Activated CD8-positive, alpha-beta memory T cell treated with anti-CD3 and anti-CD28 coated beads for 48 hours (primary cell): ENCODE measurements at places on chromosomes 2 and 18.

DNA sequence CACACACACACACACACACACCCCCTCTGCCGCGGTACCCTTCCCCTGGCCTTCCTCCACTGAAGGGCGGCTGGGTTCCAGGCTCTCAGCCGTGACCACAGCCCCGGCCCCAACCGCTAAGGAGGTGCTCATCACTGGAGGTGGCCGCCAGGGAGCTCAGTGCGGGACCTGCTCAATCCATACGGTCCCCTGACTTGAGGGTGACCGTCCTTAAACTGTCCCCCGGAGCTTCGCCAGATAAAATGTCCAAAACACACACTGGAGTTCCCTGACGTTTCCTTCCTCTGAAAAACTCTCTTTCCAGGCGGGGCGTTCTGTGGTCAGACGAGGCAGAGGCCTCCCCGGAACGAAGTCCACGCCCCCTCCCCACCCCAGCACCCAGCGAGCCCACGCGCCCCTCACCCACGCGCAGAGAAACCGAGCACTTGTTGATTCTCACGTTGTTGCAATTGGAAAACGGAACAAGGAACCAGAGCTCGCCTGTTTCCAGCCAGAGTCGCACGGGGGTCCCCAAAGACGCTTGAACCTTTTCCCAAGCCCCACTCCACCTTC is 1.4 kb downstream of the MBP start:
- DNase-seq: no peak

DNA sequence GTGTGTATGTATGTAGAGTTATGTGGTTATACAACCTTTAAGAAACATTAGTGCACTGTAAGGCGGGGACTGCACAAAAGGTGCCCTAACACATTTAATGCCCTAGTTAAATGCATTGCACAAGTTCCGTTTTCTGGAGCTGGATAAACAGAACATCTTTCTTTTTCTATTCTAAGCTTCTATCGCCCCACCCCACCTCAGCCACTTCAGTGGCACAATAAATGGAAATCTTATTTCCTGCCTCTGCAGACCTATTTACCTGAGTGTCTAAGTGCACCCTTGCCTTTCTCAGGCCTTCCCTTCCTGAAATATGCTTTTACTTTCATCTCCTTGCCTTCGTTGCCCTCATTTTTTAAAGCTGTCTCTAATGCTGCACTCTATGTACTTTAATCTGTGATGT is 123.5 kb downstream of the TANC1 start:
- DNase-seq: no peak

- DNase-seq: no peak
Measured at GRCh38 chr2:172978063-172978383, 97.6 kb upstream of the MAP3K20 start.

DNA sequence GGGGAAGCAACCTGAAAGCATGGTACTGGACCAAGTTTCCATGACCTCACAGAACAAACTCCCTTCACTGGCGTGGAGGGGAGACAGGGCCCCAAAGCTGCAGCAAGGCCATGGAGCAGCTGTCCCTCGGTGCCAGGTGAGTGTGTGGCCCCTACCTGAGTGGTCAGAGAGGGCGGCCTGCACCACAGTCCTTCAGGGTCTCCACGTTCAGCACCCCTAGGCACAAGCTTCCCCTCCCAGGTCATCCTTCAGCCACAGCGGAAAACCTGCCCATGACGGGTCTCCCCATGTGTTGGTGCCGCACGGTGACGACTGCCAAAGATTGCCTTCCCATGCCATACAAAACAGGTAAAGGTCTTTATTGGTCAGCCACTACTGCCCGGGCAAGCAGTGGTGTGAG is 201.6 kb downstream of the MGAT5 start:
- DNase-seq: no peak

GRCh38 chr2:71216501-71216900 is 10.4 kb downstream of the PAIP2B start:
- DNase-seq: no peak

DNA sequence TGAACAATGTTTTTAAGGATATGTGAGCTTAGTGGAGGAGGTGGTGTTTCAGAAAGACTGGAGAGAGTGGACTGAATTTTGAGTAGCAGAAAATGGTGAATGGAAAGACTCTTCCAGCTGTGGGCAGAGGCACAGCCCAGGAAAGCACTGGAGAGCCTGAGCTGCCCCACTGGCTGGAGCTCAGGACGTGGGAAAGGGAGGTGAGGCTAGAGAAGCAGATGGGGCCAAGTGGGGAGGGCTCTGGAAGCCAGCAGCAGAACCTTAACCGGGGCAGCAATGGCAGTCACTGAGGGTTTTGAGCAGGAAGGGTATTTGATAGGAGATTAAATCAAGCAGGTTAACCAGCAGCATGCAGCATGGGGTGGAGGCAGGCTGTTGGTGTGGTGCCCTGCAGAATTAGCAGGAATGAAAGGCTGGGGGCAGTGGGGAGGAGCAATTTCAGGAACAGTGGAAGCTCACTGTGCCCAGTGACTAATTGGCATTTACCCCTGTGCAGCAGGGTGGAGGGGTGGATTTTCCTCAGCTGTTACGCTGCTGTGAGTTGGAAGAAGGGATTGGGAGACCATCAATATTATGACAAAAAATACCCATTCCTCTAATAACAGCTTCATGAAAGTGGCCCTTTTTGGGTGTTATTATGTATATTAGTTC is 136.2 kb downstream of the CERS6 start:
- no peak for DNase-seq

DNA sequence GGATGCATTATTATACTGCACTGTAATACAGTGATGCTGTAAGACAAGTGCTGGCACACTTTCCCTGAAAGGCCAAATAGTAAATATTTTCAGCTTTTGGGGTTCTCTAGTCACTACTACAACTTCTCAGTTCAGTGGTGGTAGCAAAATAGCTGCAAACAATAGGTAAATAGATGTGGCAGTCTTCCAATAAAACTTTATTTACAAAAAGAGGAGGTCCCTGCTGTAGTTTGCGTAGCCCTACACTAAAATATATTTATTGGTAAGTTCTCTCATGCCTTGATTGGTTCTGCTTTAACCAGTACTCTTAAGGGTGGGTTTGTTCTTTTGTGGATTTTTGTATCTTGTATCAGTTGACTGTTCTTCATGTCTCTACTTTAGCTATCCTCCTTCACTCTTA is 7.8 kb downstream of the GLS start:
- no peak for DNase-seq

DNA sequence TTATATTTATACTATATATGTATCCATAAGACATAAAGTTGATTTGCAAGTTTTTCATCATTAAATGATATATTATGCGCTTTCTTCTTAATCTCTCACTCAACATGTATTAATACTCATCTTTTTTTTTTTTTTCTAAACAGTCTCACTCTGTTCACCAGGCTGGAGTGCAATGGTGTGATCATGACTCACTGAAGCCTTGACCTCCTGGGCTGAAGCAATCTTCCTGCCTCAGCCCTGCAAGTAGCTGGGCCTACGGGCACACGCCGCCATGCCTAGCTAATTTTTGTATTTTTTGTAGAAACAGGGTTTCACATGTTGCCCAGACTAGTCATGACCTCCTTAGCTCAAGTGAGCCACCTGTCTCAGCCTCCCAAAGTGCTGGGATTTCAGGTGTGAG is 51.4 kb upstream of the MAP4K3 start:
- DNase-seq: no peak

GRCh38 chr2:130332271-130333073 is 10.2 kb upstream of the IMP4 start:
- peak; percentile 47 for DNase-seq

GRCh38 chr2:137181370-137181769 is 416.0 kb downstream of the THSD7B start:
- no peak for DNase-seq

DNA sequence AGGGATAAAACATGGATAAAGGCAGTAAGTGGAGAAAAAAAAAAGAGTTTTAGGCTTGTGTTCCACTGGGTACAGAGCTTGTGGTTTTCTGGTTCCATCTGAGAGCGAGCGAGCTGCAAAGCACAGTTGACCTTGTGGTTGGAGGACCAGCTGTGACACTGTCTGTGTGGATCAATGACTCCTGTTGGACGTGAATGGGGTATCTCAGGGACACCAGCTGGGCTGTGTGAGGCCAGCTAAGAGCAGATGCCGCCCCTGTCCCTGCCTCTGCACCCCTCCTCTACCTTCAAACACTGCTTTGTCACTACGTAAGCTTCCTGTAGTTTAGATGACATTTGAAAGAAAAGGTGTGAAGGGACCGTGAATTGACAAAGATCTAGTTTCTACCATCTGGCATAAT is 67.8 kb downstream of the QPCT start:
- no peak for DNase-seq

- no peak for DNase-seq
Measured at GRCh38 chr2:60379684-60380083, 173.8 kb downstream of the BCL11A start.

DNA sequence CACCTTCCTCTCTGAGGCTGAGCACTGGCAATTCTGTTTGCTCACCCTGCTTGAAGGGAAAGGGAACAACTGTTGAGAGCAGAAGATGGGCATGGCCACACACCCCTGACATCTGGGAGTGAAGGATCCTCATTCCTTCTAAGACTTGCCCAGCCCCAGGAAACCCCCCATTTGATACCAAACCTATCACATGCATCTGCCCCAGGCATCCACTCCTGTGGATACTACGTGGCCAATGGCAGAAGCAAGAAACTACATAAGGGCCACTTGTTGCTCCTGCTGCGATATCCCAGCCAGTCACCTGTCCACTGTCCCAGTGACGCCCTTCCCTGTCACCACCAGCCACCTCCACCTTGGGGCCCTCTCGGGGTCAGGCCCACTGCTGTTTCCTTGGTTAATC is 185.2 kb downstream of the SMAD2 start:
- no peak for DNase-seq

DNA sequence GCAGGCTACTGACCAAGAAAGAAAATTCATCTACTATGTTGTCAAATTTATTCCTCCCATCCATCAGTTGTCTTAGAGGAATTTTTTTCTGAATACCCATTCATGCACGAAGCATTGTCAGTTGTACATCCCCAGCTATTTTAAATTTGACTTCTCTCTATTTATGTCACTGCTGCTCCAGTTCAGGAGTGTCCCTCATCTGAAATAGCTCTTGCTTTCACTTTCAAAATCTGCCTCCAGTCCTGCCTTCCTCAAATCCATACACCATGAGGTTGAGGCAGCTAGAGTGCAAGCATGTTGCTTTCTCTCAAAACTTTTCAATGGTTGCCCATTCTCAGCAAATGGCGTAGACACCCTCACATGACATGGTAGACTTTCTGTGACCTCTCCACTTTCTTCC is 335.4 kb upstream of the CDH2 start:
- no peak for DNase-seq

DNA sequence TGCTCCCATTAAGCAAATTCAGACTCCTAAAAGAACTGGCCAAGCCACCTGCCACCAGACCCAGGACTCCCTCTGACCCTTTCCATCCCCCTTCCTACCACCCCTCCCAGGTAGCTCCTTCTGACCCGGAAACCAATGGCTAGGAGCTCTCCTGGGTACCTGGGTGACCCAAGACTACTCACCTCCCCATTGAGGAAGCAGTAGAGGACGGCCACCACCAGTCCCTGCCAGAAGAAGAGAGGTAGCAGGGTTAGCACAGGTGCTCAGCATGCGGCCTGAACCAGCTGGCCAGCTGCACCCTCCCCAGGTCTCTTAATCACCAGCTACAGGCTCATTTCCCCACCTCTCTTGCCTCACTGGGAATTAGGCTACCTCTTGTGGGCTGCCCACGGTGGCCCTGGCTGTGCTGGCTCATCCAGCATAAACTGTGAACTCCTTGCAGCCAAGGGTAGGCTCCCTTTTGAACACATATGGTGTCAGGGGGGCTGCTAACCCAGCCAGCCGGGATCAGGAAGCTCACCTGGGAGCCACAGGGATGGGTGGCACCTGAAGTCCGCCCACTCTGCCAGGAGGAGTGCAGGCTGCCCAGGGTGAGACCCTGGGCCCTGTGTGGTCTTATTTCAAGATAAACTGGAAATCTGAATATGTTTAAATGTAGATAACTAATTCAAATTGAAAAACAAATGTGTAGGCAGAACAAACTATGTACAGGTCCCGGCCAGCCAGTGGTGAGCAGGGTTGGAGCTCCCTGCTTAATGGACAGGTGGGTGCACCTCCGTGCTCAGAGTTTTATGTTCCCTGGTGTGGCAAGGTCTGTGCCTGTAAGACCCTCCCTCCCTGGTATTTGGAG is 9.9 kb downstream of the TMEM37 start:
- DNase-seq: no peak

GRCh38 chr18:76518860-76519538 is 24.0 kb upstream of the ZNF516 start:
- DNase-seq: no peak
